ENCODE measurements at places on chromosomes 2 and 18.
A peak's percentile ranks its signal among the peaks of the same experiment; 100 is the strongest.

GRCh38 chr2:86238354-86238753 lies 39.1 kb downstream of the MRPL35 start:
- DNase-seq: peak; percentile 65

GRCh38 chr2:134550566-134551164 lies 168.1 kb downstream of the TMEM163 start:
- DNase-seq: no peak

DNA sequence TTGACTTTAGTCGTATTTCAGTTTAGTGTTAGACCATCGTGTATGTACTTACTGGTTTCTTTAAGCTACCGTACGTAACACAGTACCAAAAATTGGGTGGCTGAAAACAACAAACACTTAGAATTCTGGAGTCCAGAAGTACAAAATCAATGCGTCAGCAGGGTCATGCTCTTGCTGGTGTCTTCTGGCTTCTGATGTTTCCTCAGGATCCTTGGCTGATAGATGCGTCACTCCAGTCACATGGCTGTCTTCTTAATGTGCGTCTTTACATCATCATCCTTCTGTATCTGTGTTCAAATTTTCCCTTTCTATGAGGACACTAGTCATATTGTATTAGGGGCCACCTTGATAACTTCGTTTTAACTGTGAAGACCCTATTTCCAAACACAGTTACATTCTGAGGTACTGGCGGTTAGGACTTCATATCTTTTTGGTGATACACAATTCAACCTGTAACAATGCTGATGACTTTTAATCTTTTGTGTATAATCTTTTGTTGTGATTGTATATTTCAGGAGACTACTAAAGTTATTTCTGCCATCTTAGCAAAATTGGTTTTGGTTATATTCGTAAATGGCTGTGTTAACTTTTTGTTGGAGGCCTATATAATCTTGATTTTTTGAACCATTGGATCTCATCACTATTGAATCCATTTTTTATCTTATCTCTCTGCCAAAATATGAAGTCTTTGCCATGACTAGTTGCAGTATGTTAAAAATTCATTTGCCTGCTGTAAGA lies 25.4 kb downstream of the ACTR3 start:
- DNase-seq: no peak

DNA sequence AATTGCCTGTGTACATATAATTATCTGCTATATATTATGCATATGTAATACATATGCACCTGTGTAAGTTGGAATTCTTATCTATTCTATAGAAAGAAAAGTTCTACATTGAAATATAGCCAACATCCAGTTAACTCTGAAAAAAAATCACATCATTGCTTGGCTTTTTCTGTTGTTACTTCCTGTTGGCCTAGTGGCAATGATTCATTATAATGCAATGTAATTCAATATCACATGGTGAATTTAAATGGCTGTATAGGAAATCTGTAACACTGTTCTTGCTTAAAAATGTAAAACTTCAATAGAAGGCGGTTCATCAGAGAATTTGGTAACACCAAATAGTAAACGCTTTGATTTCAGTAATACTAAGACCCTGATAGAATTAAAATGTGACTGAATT lies 44.5 kb upstream of the MAP4K3 start:
- DNase-seq: no peak

DNA sequence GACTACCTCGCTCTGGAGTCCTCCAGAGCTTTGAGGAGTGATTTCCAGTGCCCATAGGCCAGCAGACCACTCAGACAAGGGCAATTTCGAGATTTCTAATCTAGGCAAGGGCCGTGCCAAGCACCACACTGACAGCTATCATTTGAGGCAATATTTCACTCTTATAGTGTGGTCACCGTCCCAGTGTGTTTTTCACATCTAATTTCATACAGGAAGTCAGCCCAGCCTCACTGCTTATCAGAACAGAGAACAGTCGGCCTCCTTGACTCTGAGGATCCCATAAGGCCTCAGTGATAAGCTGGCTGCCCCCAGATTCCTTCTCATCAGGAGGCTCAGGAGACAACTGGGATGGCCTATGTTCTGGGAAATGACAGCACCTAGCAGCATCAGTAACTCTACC lies 581 bp downstream of the CAPN14 start:
- no peak for DNase-seq

- DNase-seq: no peak
These were observed 448.0 kb upstream of the SPRED2 start for GRCh38 chr2:65880436-65880835.

GRCh38 chr2:8407332-8407731 lies 274.5 kb upstream of the ID2 start:
- DNase-seq: no peak

- no peak for DNase-seq
These were observed 32.3 kb downstream of the TGFBRAP1 start for GRCh38 chr2:105297216-105297615.

DNA sequence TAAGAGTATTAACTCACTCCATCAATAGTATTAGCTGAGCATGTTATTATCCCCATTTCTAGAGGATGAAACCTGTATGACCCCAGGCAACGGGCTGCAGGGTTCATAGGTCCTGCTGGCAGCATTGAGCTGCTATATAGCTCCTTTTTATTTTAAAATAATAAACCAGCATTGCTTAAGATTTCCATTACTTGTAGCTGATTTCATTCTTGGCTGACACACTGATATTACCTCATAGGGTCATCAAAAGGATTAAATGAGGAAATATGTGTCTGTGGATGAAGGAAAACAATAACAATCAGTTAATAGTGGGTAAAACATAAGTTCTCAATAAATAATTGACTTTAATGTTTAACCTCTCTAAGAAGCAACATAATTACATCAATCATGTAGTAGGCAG lies 48.3 kb upstream of the NRP2 start:
- DNase-seq: no peak

DNA sequence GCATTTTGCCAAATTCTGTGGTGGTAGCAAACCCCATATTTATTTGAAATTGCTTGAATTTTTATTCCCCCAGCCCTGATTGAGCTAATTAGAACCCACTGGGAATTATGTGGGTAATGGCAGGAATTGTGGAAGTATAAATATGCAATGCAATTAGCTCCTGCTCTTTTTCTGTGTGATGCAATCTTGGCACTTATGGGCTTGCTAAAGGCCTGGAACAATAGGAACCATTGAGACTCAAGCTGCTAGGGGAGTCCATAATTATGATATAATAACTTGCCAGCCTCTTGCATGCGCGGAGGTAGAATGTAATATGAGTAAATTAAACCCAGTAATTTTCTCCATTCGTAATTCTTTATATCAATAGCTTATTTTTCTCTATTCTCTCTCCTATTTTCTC lies 267.6 kb upstream of the THSD7B start:
- DNase-seq: no peak

- no peak for DNase-seq
These were observed 1.7 kb downstream of the PTRHD1 start for GRCh38 chr2:24791452-24791851.

DNA sequence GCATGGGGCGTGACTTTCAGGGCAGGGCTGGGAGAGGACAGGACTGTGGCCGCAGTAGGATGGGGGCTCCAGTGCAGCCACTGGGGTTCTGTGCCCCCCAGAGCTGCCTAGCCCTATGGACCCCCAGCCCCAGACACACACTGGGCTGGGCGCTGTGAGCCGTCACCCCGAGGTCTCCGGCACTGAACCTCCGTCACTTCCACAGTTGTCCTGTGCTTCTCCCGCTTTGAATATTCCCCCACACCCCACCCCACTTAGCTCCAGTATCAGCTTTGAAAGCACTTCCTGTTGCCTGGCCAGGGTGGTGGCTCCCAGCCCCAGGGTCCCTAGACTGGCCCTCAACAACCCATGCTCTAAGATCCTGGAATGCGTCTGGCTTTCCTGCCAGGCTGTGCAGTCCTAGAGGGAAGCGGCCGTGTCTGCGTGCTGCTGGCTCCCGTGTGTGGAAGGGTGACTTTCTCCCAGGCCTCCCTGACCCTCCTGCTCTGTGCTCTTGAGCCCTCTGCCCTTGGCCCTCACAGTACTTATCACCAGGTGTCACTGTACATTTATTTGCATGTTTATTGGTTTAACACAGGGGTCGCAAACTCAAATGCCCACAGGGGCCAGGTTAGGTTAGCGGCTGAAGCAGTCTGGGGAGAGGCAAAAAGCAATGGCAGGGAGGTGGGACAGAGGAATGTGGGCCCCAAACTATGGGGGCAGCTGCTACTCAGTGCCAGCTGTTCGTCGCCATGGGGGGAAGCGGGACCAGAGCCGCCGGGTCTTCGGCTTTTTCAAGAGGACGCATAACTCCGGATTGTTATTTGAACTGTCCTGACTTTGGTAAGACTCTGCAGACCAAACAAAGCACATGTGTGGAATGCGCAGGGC lies 9.9 kb downstream of the OBSL1 start:
- no peak for DNase-seq

- DNase-seq: no peak
These were observed 69.9 kb downstream of the SH3BP4 start for GRCh38 chr2:235021752-235022151.

GRCh38 chr18:40782453-40783130 lies 1172.4 kb upstream of the PIK3C3 start:
- DNase-seq: no peak

- peak; percentile 33 for DNase-seq
These were observed 6.5 kb downstream of the MAP4K4 start for GRCh38 chr2:101704046-101704466.

DNA sequence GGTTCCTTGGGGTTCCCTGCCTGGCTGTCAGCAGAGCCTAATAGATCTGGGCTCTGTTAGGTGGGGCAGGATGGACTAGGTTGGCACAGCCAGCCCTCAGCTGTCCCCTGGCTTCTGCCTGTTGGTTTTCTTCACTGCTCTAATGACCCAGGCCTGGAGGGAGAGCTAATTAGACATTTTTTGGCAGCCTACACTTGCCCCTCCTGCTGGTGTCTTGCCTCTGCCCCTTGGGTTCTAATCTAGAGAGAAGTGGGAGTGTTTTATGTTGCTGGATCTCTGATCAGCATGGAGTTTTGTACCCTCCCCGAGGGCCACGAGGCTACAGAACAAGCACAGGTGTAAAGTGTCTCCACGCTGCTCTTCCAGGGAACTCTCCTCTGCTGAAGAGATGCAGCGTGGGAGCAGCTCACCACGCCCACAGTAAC lies 199.4 kb upstream of the RASGRP3 start:
- no peak for DNase-seq

GRCh38 chr2:181958726-181959125 lies 26.9 kb upstream of the PPP1R1C start:
- DNase-seq: no peak

DNA sequence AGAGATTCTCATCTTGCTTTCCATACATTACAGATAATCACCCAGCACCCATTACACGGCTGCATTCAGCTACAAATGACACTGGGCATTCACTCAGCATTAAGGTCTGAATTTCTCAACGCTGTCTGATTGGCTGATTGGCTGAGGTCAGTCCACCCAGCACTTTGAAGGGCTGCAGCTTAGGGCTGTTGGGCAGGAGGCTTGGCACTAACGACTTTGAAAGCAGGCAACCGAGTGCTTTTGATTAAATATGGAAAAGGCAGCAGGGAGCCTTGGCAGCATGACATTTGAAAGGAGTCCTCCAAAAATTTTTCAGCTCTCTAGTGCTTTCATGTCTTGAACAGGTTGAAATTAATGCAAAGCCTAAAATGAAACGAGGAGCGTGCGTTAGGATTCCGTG lies 253.0 kb downstream of the DCDC2C start:
- no peak for DNase-seq

- DNase-seq: no peak
These were observed 13.9 kb upstream of the SLC1A4 start for GRCh38 chr2:64975232-64975821.

GRCh38 chr2:10834068-10834655 lies 21.6 kb upstream of the PDIA6 start:
- no peak for DNase-seq

GRCh38 chr18:46261799-46262198 lies 157.6 kb downstream of the HAUS1 start:
- DNase-seq: no peak

DNA sequence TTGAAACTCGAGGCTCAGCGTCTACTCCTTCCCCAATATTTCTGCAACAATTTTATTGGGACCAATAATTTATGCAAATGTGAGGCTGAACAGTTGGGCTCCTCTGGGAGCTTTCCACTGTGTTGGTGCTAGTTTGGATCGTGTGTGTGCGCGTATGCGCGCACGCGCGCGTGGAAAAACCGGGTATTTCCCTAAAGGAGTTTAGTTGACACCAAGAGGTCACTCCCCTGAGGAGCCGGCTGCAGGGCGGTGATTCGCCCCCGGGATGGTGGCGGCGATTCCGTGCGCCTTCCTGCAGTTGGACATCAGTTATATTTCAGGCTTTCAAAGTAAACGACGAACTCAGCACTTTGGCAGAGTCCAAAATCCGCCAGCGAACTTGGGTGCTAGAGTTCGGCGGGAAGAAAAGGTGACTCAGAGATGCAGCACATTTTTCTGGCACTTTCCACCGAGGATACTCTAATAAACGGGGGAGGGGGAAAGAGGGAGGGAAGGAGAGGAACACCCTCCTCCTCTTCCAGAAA lies 186.5 kb upstream of the FANCL start:
- peak; percentile 10 for DNase-seq

- peak; percentile 26 for DNase-seq
These were observed 65.3 kb downstream of the STAT1 start for GRCh38 chr2:190948671-190949070.

DNA sequence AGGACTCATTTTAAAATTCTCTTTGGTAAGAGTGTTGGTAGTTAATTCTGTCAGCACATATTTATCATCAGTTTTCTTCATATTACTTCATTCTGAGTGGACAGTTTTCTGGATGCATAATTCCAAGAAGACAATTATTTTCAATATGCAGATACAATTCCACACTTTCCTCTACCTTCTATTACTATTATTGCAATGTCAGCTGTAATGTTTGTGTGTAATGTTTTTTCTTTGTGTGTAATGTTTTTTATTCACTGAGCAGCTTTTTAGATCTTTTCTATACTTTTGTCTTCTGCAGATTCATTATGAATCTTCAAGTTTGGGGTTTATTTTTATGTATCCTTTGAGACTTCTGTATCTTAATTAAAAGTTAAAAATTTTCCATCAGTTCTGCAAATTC lies 264.0 kb upstream of the VRK2 start:
- no peak for DNase-seq

DNA sequence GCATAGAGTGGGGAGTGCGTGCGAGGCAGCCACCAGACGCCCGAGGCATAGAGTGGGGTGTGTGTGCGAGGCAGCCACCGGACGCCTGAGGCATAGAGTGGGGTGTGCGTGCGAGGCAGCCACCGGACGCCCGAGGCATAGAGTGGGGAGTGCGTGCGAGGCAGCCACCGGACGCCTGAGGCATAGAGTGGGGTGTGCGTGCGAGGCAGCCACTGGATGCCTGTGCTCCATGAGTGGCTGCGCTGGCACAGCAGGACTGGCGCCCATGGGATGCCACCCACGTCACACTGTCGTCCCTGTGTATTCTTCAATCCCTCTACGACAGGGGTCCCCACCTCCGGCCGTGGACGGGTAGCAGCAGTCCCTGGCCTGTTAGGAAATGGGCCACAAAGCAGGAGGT lies 221.9 kb downstream of the HDAC4 start:
- DNase-seq: no peak
